Epithelial cell of esophagus (primary cell): ENCODE measurements at places on chromosomes 7 and 10.

DNA sequence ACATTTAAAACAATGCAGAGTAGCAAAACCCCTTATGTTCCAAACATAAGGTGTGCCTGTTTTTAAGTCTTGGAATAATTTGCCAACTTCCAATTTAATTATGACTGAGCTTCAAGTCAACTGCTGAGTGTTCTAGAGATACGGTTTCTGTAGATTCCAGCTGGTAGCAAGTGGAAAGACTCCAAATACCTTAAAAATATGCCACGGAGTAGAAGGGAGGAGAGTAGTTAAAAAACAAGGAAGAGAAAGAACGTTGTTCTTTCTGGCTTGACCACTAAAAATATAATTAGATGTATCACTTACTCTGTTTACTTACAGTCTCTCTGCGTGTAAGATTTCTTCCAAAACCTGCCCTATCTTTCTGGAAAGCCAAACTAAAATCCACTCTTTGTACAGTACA, 24.5 kb upstream of the ABLIM1 start:
- no peak for DNase-seq

GRCh38 chr7:26328498-26329390, 37.1 kb downstream of the SNX10 start:
- no peak for DNase-seq

- peak; percentile 98 for DNase-seq
Observed at GRCh38 chr10:124436191-124436638, 13.6 kb downstream of the NKX1-2 start.

GRCh38 chr7:80699045-80699638, 60.7 kb downstream of the CD36 start:
- peak; percentile 61 for DNase-seq
